ENCODE measurements at places on chromosomes 2 and 18. TPM values are rescaled to one million over a fixed set of nuclear protein-coding genes. Genes with fewer than 3 reads are reported as not detected.

SERPINB11 gene
- total RNA-seq: not detected

ATG16L1 gene
- 30.8 TPM for total RNA-seq

FSIP2 gene
- total RNA-seq: 1.2 TPM

FNDC4 gene
- total RNA-seq: 18.0 TPM

LOXHD1 gene
- total RNA-seq: 0.25 TPM

ASAP2 gene
- total RNA-seq: 54.8 TPM

PTGR3 gene
- total RNA-seq: 36.8 TPM

GRCh38 chr2:59920961-59921360, 632.5 kb downstream of the BCL11A start:
- DNase-seq: no peak

- no peak for DNase-seq
Measured at GRCh38 chr2:31347750-31348149, 66.8 kb downstream of the XDH start.

DNA sequence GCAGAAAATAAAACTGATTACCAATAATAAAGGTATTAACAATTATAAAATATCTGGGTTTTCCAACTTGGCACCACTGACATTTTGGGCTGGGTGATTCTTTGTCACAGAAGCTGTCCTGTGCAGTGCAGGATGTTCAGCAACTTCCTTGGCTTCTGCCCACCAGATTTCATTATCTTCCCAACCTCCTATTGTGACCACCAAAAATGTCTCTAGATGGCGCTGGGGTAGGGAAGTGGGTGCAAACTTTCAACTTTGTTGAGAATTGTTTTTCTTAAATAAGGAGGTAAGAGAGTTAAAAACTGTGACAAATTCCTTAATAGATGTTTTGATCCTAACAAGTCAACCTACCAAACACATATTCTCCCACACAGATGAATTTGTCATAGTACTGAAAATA, 90.1 kb downstream of the GAREM1 start:
- DNase-seq: no peak

DNA sequence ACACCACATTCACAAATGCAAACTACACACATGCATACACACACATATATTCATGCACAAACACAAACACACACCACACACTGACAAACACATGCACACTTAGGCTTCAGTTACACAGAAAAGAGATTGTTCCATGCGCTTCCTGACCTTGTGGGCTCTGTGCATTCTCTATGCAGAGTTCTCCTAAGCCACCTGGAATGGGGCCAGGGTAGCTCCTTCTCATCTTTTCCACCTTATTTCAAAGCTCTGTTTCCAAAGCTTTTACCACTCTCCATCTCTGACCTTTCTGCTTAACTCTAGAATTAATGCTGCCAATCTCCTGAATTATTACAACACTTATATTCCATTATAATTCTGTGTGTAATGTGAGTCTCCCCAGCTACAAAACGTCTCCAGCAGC, 522.3 kb upstream of the MYT1L start:
- DNase-seq: no peak

- DNase-seq: no peak
Measured at GRCh38 chr18:8989017-8989416, 113.5 kb upstream of the NDUFV2 start.

DNA sequence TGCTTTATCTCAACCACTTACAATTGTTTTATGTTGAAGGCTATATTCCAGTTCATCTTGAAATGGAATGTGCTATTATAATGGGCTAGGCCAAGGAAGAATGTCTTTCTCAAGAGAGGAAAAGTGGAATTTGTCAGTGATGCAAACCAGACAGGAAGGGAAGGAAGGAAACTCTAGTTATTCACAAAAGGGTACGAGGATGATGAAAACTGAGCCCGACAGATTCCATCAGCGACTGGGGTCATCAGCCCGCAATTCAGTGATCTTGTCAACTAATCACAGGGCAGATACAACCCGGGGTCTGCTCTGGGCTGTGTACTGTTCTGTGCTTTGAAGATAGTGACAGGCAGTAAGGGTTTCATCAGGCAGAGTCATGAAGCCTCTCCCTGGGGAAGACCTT, 23.4 kb upstream of the LYPD6 start:
- DNase-seq: no peak

DNA sequence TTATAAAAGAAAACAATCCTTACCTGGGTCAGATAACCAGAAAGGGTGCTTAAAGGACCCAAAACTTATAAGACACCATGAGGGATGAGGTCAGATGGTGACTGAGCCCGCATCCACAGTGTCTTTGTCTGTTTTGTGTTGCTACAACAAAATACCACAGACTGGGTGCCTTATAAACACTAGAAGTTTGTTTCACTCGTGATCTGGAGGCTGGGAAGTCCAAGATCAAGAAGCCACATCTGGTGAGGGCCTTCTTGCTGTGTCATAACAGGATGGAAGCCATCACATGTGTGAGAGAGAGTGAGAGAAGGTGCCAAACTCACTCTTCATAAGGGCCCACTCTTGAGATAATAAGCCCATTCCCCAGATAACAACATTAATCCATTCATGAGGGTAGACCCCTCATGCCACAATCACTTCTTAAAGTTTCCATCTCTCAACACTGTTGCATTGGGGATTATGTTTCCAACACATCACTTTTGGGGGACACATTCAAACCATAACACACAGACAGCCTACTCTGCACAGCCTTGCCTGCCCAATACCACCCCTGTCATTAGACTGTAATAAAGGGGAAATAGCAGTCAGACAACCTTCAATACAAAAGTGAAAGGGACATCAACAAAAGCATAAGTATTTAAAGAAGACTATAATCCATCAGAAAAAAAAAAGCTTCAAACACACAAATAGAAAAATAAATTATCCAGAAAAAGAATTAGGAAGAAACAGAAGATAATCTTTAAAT, 249.8 kb downstream of the ANAPC1 start:
- no peak for DNase-seq

DNA sequence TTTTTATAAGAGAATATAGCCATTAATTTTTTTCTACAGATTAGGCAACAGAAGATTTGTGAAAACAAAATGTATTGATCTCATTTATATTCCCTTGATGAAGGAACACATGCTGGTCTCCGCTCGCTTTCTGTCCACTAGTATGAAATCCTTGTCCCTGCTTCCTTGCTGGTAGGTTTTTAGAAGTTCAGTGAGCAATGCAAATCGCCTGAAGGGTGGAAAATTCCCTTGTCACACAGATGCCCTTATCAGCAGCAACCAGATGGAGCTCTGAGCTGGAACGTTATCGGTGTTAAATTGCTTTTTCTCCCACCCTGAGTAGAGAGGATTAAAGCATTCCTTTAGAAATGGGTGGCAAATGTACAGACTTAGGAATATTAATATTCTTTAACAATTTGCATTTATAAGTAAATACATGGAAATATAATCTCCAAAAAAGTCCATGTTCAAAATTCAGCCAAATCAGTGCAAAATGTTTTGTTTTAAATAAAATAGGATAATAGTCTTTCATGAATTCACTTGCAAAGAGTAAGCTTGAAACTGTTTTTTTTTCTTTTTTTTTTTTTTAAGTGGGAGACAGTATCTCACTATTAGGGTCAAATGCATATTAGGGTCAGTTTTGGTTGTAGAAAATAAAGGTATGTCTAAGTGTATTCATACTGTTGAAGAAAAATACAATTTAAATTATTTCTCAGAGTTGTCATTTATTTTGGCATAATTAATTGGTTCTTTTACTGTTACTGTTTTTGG, 164.0 kb upstream of the MYO3B start:
- peak; percentile 27 for DNase-seq

GRCh38 chr2:210195101-210195852, 24.1 kb upstream of the KANSL1L start:
- no peak for DNase-seq

GRCh38 chr2:108571286-108571685, 37.0 kb downstream of the LIMS1 start:
- DNase-seq: no peak

DNA sequence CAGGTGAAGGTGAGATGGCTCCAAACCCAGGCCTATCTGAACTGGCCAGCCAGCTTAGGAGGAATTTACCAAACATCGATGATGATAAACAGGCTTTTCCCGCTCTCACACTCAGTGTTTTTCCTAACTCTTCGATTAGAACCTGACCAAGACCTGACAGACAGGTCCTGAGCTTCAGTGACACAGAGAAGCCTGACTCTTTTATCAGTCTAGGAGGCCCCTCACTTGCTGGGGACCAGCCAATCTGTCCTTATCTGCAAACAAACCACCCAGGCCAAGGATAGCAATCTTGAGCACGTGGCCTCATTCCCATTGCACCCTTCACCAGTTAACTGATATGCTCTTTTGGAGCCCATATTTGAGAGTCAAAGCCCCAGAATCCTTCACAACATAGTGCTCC, 1.9 kb upstream of the ITSN2 start:
- no peak for DNase-seq

DNA sequence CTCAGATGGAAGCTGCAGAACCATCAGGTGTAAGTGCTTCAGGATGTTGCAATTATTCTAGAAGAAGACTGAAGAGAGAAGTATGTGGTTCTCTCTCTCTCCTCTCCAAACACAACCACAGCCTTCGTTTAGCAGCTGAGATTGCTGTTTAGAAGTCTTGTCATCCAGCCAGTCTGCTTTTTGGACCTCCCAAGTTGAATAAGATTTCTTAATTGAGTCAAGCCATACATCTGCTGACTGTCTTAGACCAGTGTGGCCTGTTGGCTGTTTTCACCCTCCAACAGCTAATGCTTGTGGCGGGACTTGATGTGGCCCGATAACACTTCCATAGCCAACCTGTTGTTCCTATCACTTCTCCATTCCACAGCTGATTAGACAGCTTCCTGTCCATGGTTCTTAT, 91.3 kb upstream of the TMEM17 start:
- no peak for DNase-seq

- peak; percentile 81 for DNase-seq
Measured at GRCh38 chr2:68319398-68320117, at the start of gene CNRIP1. Gene CNRIP1 (minus strand): TSS chr2:68319949. CDS start chr2:68319400, 549 bp downstream.

DNA sequence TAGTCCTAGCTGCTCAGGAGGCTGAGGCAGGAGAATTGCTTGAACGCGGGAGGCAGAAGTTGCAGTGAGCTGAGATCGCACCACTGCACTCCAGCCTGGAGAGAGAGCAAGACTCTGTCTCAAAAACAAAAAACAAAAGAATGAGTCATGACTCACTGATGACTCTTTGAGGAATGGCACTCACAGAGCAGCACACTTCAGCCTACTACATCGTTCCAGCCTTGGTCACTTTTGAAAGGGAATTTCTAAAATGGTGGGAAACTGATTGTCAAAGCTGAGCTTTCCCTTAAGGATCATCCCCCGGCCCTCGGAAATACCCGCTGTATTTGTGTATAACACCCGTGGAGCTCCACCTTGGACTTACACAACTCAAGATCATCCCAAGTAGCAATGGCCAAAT, 217.3 kb upstream of the HS6ST1 start:
- no peak for DNase-seq

GRCh38 chr2:203018181-203018580, 3.5 kb downstream of the NBEAL1 start:
- peak; percentile 28 for DNase-seq

DNA sequence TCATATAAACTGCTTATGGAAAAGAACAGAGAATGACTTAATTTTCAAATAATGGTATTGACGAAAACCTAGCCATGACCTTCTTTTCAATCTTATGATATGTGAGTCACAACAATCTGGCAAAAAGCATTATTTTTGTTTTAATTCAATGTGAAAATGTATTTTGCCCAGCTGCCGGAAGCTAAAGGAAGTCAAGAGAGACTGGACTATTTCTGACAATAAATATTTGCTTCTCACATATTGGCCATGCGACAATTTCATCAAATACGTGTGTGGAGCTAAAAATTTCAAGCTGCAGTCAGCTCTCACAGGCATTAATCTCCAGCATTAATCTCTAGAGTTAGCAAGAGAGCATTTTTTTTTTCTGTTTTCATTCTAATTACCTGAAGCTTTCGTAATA, 881.0 kb downstream of the CPS1 start:
- DNase-seq: no peak

GRCh38 chr2:28643911-28644334, 107.7 kb upstream of the PPP1CB start:
- DNase-seq: no peak

All from kidney (tissue), 22 donors.